ENCODE measurements at places on chromosomes 4 and X. TPM values are rescaled to one million over a fixed set of nuclear protein-coding genes. Genes with fewer than 3 reads are reported as not detected.

- DNase-seq: no peak
These were observed 105.6 kb downstream of the SLC4A4 start for GRCh38 chr4:71444395-71444794.

DNA sequence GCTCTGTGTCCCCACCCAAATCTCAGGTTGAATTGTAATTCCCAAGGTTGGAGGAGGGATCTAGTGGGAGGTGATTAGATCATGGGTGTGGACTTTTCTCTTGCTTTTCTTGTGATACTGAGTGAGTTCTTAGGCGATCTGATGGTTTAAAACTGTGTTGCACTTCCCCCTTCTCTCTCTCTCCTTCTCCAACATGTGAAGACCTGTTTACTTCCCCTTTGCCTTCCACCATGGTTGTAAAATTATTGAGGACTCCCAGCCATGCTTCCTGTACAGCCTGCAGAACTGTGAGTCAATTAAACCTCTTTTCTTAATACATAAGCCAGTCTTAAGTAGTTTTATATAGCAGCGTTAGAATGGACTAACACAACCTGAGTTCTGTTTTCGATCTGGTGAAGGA is 738.2 kb downstream of the ARAP2 start:
- no peak for DNase-seq

- DNase-seq: peak; percentile 61
These were observed 35.3 kb downstream of the SMS start for GRCh38 chrX:21975812-21976211.

EFHC2 gene
- total RNA-seq: not detected

CLNK gene
- not detected for total RNA-seq

- no peak for DNase-seq
These were observed 1402.4 kb downstream of the FAM133A start for GRCh38 chrX:95076449-95076848.

DNA sequence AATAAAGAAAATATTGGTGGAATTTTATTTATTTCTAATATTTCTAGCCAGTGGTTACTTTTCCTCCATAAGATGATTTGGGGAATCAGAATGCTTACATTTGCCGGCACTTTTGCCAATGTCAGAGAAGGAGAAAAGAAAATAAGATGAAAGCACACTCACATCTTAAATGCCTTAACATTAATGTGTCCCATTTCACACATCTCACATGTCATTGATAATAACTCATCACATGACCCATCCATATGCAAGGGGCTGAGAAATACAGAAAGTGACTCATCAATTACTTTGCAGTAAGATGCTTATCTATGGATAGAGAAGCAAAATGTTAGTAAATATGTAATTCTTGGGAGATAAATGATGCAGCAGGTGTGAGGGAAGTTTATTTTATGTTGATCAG is 1531.0 kb downstream of the PCDH7 start:
- no peak for DNase-seq

RBMXL3 gene
- not detected for total RNA-seq

DNA sequence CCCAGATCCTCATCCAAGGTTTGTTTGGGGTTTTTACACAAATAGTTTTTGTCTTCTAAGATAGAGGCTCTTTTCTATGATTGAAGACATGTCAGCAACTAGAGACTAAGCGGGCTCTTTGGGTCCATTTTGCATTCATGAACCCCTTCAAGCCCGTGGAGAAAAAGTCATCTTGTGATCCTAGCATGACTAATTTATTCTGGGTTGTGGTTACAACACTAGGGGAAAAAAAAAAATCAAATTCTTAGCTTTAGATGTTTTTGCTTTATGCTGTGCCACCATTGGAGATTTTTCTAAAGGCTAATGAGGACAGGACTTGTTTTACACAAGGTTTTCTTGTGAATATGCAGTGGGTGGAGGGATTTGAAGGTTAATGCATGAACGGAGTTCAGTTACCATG is 440.0 kb downstream of the PCDH7 start:
- no peak for DNase-seq

- DNase-seq: peak; percentile 1
These were observed 41.8 kb downstream of the INTS12 start for GRCh38 chr4:105666693-105667092.
